ENCODE measurements at places on chromosomes 12 and 14. TPM values are rescaled to one million over a fixed set of nuclear protein-coding genes. Genes with fewer than 3 reads are reported as not detected.

- peaks cover 6% of the 10 kb centered on the region for H3K4me1 ChIP-seq
- no peaks in the 10 kb centered on the region for H3K36me3 ChIP-seq
- no peak overlapping the region for H3K4me3 ChIP-seq
- H3K27me3 ChIP-seq, result no peaks in the 10 kb centered on the region
Measured at GRCh38 chr14:93305725-93306418, 27.0 kb downstream of the BTBD7 start.

GRCh38 chr12:107622001-107622400 is 63.6 kb upstream of the PWP1 start:
- DNase-seq, result peak; percentile 87
- no peak overlapping the region for H3K27ac ChIP-seq
- no peak overlapping the region for H3K4me3 ChIP-seq

- H3K27me3 ChIP-seq, result peaks cover 98% of the 10 kb centered on the region
- no peak for DNase-seq
- no peak overlapping the region for H3K4me3 ChIP-seq
- H3K4me1 ChIP-seq, result peaks cover 4% of the 10 kb centered on the region
Measured at GRCh38 chr12:57221169-57221917, 4.7 kb downstream of the NXPH4 start.

ACOT6 gene
- total RNA-seq, result 0.27 TPM

- no peaks in the 10 kb centered on the region for H3K27me3 ChIP-seq
- peak; percentile 62 for DNase-seq
- peaks cover under 1% of the 10 kb centered on the region for H3K4me1 ChIP-seq
- H3K4me3 ChIP-seq, result no peak overlapping the region
- no peaks in the 10 kb centered on the region for H3K36me3 ChIP-seq
Measured at GRCh38 chr14:99624971-99625370, 20.0 kb upstream of the HHIPL1 start.

IL26 gene
- not detected for total RNA-seq
